Suppressor macrophage treated with lipopolysaccharide for 4 hours (primary cell): ENCODE measurements at places on chromosomes 2 and 18.
A peak's percentile ranks its signal among the peaks of the same experiment; 100 is the strongest.

- no peak for DNase-seq
Observed at GRCh38 chr18:33749834-33750233, 171.8 kb downstream of the ASXL3 start.

- no peak for DNase-seq
Observed at GRCh38 chr2:61633250-61633649, 95.1 kb upstream of the XPO1 start.

GRCh38 chr2:69309351-69310110 is 77.5 kb downstream of the GFPT1 start:
- DNase-seq, result no peak

GRCh38 chr18:7601246-7601615 is 34.1 kb downstream of the PTPRM start:
- no peak for DNase-seq

- no peak for DNase-seq
Observed at GRCh38 chr2:233650981-233651380, 14.7 kb downstream of the UGT1A10 start.

- no peak for DNase-seq
Observed at GRCh38 chr2:230881840-230882239, 17.1 kb downstream of the ITM2C start.

- no peak for DNase-seq
Observed at GRCh38 chr18:11880586-11881304, 27.4 kb downstream of the MPPE1 start.

GRCh38 chr18:39057423-39058064 is 1491.9 kb upstream of the CELF4 start:
- DNase-seq, result no peak

DNA sequence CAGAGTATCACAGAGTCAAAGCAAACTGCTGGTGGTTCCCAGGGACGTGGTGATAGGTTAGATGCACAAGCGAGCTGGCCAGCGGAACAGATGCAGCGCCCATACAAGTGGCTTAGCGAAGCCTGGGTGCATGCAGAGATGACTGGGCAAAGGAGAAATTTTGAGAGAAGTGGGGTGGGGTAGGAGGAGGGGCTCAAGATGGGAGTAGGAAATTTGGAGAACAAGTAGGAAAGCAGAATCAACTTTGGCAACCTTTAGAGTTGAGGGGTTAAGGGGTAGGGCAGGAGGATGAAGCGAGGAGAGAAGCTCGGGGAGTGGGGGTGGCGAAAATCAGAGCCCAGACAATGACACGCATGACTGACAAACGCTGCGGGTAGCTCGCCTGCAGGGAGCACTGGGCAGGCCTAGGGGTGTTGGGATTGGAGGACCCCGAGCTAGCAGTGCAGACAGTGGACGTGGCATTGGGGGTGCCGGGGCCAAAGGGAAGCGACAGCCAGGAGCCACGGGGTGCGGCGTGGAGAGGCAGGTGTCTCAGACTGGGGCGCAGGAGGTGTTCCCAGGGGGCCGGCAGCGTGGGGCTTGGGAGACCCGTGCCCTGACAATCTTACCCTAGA is 431 bp downstream of the FAM98A start:
- DNase-seq, result peak; percentile 53

GRCh38 chr2:240852671-240853314 is 15.8 kb upstream of the AGXT start:
- DNase-seq, result no peak

DNA sequence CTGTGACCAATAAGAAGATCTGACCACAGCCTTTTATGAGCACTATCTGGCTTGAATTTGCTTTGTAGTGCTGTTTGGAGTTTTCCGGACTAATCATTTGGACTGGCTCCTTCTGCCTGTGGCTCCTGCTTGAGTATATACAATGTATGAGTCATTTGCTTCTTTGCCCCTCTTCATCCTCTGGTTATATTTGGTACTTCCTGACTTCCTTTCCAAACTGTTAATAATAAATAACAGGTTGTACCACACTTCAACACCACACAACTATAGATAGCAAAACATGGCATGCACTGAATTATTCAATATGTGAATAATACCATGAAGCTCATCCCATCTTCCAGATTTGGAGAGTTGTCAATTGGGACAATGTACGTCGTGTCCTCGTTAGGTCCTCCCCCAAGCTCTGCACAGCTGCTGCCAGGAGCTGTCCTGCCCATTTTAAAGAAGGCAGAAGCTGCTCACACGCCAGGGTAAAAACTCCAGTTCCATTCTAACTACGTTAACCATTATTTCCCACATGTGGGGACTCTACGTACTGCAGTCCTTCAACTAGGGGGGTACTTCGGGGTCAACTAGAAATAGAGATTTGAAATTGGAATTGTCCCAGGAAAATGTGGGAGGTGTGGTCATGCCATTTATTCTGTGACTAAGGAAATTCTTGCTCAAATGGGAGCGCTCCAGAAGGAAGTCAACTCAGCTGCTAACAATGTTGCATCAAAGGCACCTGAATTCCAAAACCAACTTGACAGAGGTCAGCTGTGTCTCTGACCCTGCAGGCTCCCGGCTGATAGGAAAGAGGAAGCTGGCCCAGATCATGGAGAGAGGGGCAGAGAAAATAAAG is 38.1 kb downstream of the ST8SIA5 start:
- no peak for DNase-seq

DNA sequence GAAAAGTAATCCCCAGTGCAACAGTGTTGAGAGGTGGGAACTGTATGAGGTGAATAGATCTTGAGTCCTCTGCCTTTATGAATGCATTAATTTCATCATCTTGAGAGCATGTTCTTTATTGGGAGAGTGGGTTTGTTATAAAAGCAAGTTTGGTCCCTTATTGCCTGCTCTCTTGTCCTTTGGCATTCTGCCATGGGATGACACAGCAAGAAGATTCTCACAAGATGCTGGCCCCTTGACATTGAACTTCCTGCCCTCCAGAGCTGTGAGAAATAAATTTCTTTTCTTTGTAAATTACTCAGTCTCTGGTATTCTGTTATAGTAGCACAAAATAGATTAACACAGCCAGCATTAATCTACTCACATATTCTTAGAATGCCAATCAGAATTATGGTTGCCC is 108.6 kb downstream of the EHBP1 start:
- DNase-seq, result peak; percentile 12

DNA sequence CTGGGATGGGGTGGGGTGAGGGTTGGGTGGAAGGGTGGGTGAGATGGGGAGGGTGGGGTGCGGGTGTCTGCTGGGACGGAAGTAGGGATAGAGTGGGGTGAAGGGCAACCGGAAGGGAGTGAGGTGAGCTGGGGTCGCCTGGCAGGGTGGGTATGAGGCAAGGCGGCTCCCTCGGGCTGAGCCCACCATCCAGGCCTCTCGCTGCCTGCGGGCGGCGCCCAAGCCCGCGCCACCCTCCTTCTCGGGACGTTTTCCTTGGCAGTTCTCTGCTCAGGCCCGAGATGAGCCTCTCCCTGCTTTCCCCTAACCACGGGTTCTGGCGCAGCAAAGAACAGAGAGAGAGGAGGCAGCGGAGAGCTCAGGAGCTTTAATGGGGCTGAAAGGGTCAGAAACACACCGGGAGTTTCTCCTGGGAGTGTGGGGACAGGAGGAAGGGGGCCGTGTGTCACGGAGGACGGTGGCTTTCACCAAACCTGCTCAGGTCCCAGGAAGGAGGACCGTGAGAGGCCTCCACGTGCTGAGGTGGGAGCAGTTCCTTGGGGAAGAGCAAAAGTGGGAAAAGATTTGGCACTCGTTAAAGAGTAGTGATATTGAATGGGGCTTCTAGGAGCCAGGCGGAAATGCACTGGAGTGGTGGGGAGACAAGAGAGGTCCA is 4.1 kb downstream of the FEV start:
- DNase-seq, result no peak

GRCh38 chr18:59877361-59877760 is 22.4 kb upstream of the PMAIP1 start:
- peak; percentile 80 for DNase-seq

- no peak for DNase-seq
Observed at GRCh38 chr2:20470211-20470610, 23.3 kb downstream of the RHOB start.

DNA sequence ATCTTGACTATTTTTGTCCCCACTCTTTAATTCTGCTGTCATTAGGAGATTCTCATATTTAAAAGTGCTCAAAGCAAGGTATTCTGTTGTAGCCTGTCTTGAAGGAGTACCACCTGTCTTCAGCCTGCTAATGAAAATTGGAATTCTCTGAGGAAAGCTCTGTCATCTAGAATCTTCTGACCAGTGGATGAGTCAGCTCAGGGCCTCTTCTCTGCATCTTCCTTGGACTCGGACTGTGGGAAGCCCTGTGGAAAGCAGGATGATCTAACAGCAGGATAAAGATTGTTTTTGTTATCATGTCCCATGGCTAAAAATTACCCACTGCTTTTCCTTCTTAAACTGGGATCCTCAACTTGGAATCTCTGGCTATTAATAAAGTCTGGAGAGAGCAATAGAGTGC is 18.7 kb upstream of the TMEM200C start:
- DNase-seq, result no peak

DNA sequence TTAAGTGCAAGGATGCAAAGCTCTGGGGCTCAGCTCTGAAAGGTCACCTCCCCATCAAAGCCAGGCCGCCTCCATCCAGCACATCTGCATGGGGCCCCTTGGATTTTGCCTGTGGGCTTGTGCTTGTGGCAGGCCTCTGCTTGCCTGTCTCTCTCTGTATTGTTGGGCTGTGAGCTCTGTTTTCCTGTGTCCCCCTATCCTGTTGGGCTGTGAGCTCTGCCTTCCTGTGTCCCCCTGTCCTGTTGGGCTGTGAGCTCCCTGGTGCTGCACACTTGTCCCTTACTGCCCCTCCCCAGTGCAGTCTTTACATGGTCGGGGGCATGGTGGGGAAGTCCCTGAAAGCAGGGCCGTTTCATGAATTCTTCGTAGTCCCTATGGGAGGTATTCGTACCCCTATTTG is 49.2 kb upstream of the PDIA6 start:
- DNase-seq, result no peak

GRCh38 chr18:32219431-32220018 is 29.7 kb downstream of the MEP1B start:
- DNase-seq, result no peak

DNA sequence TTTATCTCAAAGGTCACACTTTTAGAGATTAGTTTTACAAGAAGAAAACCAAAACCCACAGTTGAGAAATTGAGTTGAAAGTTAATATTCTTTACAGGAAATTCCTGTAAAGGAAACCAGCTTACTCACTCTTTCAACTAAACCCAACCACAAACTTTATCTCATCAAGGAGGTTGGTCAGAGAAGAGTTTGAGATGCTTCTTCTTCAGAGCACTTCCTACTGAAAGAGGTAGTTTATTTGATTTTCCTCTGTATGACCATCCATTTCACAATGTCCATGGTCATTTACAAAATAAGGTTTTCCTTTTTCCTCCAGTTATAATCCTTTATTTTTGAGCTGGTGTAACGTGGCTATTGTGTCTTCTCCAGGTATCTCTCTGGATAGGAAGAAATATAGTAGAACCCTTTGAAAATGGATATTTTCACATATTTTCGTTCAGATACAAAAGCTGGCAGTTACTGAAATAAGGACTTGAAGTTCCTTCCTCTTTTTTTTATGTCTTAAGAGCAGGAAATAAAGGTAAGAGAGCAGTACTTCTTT is 4.5 kb upstream of the IL18RAP start:
- DNase-seq, result peak; percentile 65

DNA sequence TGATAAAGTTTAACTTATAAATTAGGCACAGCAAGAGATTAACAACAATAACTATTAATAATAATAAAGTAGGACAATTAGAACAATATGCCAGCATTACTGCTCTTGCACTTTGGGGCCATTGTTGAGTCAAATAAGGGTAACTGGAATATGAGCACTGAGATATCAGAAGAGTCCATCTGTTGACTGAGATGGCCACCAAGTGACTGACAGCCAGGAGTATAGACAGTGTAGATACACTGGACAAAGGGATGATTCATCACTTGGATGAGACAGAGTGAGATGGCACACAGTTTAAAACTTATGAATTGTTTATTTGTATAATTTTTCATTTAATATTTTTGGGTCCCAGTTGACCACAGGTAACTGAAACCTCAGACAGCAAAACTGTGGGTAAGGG is 20.0 kb downstream of the NAB1 start:
- DNase-seq, result no peak

GRCh38 chr2:98869870-98870269 is 66.2 kb downstream of the CRACDL start:
- DNase-seq, result no peak

DNA sequence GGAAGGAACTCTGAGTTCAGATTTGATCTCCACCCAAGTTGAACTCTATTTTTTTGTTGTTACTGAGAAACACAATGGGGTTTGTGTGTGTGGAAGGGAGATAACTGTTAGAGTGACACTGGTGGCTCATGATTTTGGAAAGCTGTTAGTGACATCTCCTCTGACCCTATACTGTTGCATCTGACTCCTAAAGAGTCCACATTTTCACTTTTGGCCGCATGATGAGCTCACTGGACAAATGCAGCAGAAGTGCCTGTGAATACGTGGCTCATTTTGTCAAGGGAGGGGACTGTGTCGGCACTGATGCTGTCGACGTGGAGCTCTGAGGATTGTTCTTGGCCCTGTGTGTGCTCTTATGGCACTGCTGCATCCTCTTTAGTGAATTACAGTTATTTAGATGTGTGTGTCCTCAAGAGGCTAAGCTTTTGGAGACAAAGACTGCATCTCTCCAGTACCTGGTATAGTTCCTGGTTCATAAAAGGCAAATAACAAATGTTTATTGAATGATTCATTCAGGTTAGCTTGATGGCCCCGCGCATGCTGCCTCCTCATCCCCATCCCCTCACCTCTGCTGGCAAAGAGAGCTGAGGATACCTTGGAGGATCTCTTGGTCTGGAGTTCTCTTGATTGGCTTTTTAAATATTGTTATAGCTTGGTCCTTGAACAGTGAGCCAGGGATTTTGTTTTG is 135.4 kb downstream of the PHLPP1 start:
- no peak for DNase-seq

DNA sequence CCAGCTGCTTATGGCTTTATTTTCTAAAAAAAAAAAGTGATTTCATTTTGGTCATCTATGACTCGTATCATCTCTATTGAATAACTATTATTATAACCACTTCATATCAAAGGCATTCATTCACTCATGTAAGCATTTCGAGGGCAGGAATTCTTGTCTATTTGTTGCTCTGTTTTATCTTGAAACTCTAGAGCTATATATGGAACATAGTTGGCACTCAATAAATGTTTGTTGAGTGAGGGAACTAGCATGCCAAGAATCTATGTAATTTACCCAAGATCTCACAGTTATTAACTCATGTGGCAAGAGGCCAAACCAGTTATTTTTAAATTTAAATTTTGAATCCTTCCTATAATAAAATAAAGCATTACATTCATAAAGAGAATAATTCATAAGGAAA is 470.1 kb downstream of the TMX3 start:
- DNase-seq, result no peak

DNA sequence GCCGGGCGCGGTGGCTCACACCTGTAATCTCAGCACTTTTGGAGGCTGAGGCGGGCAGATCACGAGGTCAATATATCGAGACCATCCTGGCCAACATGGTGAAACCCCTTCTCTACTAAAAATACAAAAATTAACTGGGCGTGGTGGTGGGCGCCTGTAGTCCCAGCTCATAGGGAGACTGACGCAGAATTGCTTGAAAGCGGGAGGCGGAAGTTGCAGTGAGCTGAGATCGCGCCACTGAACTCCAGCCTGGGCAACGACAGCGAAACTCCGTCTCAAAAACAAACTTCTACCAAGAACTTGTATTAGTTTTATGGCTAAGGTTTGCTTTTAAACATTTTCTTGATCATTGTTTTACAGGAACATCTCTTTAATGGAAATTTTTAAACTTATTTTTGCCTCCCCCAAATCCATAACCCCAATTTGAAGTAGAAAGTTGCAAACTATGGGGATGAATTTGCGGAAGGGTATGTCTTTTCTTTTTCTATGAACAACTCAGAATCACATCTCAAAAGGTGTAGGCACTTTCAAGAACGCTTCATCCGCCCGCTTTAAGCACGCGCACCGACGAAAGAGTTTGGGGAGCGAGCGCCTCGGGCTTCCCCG is 46.8 kb upstream of the PTMA start:
- DNase-seq, result no peak
